Foreskin fibroblast (primary cell): ENCODE measurements at places on chromosomes 2 and 18.

- peak; percentile 52 for DNase-seq
Observed at GRCh38 chr2:6506361-6506794, 359.3 kb downstream of the CMPK2 start.

DNA sequence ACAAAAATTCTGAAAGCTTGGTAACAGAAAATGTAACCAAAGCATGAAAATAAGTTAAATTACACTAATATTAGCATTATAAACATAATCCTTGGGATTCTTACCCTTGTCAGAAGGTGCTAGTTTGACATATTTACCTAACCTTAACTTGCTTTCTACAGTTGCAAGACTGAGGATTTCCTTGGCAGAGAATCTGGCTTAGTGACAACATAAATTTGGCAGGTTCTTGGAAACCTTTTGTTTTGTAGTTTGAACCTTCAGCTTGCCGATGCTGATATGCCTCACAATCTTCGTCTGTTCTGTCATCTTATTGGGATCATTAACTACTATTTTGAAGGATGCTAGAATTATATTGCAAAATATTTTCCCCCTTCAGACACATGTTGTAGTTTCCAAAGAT is 3.4 kb downstream of the XIRP2 start:
- DNase-seq = no peak

DNA sequence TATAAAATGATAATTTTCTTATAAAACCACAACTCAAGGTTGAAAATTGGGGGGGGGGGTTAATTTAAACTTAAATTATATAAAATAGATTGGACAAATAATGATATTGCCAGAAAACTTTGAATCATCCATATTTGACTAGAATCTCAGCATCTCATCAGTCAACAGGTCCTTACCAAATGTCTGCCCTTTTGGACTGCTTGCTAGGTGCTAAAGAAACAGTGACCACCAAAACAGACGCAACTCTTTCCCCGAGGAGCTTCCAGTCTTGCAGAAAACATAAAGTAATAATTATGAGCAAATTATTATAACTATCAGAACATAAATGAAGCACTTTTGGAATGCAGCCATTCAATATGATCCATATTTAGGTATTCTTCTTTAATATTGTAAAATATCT is 8.6 kb upstream of the COL3A1 start:
- DNase-seq = no peak

DNA sequence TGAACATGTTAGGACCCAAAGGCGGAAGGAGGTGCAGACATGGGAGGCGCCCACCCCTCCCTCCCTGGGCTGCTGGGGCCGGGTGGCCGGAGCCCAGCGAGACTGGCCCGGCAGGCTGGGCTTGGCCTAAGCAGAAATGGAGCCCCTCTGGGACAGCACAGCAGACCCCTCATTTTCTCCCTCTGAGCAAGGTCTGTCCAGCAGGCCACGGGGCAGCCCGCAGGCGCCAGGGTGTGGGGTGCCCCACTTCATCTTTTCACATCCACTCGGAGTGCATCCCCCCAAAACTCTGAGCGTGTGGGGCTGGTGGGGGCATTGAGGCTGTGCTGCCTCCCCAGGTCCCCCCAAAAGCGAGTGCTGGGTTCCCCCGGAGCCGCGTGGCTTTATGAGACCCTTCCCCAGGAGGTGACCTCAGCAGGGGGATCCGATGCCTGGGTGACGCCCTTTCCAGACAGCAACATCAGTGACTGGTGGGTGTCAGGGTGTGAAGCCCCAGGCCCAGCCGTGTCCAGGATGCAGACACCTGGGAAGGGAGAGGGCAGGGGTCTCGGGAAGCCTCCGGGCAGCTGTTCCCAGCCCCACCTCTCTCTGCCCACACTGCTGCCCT is 36.7 kb upstream of the GPC1 start:
- DNase-seq = no peak

DNA sequence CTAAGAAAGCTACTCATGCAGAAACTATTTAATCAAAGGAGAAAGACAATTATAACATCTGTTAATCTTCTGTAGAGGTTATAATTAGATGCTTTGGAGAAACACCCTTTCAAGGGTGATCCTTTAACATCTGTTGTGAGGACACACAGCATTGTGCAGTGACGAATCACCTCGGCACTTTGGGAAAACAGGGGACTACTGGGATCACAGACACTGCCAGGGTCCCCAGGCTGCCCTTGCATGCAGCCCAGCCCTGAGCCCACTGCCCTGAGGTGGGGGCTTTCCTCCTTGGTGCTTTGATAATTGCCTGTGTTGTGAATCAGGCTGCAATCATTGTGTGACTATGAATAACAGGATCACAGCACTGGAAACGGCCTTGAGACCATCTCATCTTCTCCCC is 10.6 kb downstream of the NCKAP5 start:
- DNase-seq = no peak

DNA sequence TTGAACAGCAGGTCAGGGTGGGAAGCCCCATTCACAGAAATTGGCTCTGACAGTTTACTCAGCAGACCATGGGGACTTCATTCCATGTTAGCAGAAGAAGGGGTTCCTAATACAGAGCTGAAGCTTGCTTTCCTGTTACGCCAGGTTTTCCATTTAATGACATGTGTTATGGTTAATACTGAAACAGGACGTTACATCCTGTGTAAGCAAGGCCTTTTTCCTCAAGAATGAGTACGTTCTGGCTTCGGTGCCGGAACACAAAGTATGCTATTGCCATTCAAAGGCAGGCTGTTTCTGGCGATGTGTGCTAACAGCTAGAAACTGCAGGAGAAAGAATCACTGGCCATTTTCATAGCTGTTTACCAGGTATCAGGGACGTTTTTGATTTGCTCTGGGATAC is 190.4 kb downstream of the SNTG2 start:
- no peak for DNase-seq

- peak; percentile 92 for DNase-seq
Observed at GRCh38 chr2:199955339-199956061, at the start of the genes MAIP1 and TYW5. Gene MAIP1 (plus strand): TSS chr2:199955582. CDS start chr2:199955799, 217 bp downstream. Gene TYW5 (minus strand): TSS chr2:199955491. CDS start chr2:199955470, 21 bp downstream.

GRCh38 chr2:100692906-100693305 is 127.0 kb upstream of the NPAS2 start:
- no peak for DNase-seq

DNA sequence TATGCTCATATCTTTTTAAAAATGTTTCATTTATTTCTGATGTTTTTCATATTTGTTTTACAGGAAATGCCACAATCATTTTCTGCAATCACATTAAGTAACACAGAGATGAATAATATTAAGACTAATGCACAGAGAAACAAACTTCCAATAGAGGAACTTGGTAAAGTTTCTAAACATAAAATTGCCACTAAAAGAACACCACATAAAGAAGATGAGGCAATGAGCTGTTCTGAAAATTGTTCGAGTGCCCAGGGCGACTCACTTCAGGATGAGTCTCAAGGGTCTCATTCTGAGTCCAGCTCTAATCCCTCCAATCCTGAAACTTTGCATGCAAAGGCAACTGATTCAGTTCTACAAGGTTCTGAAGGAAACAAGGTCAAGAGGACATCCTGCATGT is 70.4 kb downstream of the APLF start:
- DNase-seq = peak; percentile 37

GRCh38 chr2:28451793-28452533 is 43.9 kb upstream of the PLB1 start:
- no peak for DNase-seq

DNA sequence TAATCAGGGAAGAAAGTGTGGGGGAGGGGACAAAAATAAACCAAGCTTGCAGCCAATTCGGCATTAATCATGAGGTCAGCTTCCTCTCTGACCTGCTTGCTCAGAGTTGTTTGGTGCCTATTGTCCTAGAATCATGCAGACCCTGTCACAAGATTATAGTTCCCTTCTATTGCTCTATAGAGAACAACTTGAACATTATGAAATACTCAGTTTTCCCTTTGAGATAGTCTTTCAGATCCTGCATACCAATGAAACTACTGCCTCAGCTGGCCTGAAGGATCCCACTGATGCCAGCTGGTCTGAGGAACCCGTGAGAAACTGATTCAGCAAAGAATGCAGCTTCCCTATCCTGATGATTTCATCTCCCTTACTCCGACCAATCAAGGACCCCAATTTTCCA is 955 bp upstream of the BBS5 start:
- DNase-seq = peak; percentile 38
